BJ (cell line): ENCODE measurements at places on chromosomes 5 and 9. TPM values are rescaled to one million over a fixed set of nuclear protein-coding genes. Genes with fewer than 3 reads are reported as not detected.

Gene BHMT
- not detected in 2 replicates for polyA plus RNA-seq

Gene TMEM215
- not detected in 2 replicates for polyA plus RNA-seq

Gene MAST4
- polyA plus RNA-seq, result 2.9 and 4.0 TPM in 2 replicates

Gene WDR70
- 14.0 and 22.8 TPM in 2 replicates for polyA plus RNA-seq

Gene DND1
- polyA plus RNA-seq, result 0.21 and 0.36 TPM in 2 replicates

Gene IGIP
- polyA plus RNA-seq, result 1.5 and 3.8 TPM in 2 replicates

Gene CCDC180
- polyA plus RNA-seq, result 0.36 and 0.55 TPM in 2 replicates

Gene FOXD4L4
- polyA plus RNA-seq, result not detected in 2 replicates

Gene GALNT12
- 4.2 and 4.8 TPM in 2 replicates for polyA plus RNA-seq

Gene IFNA13
- not detected in 2 replicates for polyA plus RNA-seq

Gene DRD1
- 0.01 TPM in 1 of 2 replicates, not detected in the other for polyA plus RNA-seq

Gene KIF4B
- not detected in 2 replicates for polyA plus RNA-seq

Gene TXN
- polyA plus RNA-seq, result 290 and 475 TPM in 2 replicates

Gene TAF11L7
- polyA plus RNA-seq, result not detected in 2 replicates

Gene SAXO1
- polyA plus RNA-seq, result not detected in 2 replicates

Gene TMEM167A
- 23.5 and 62.5 TPM in 2 replicates for polyA plus RNA-seq

Gene FRRS1L
- 0.04 and 0.20 TPM in 2 replicates for polyA plus RNA-seq

Gene OR13C8
- polyA plus RNA-seq, result not detected in 2 replicates
